ENCODE measurements at places on chromosomes 2 and 18.

DNA sequence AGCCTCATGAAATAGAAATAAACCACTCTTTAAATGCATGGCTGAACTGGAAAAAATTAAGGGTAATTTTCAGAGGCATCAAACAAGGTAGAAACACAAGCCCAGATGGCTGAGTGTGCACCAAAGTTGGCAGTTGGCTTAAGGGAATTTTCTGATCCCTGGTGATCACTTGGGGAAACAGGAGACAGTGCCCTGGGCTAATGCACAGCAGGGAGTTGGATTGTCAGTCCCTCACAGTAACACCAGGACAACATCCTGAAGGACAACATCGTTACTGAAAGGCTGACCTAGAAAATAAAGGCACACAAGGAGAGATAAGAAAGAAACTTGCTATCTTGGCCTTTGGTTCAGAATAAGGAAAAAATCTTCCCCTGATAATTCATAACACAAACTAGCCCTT lies 417.0 kb downstream of the SLC4A3 start:
- no peak for DNase-seq

- DNase-seq, result no peak
Measured at GRCh38 chr2:26692279-26692896, at the start of gene KCNK3. TSS of gene KCNK3 (plus strand) at chr2:26692722. CDS start at chr2:26692876, 154 bp downstream.

- no peak for DNase-seq
Measured at GRCh38 chr2:240797500-240797895, 22.5 kb downstream of the KIF1A start.

DNA sequence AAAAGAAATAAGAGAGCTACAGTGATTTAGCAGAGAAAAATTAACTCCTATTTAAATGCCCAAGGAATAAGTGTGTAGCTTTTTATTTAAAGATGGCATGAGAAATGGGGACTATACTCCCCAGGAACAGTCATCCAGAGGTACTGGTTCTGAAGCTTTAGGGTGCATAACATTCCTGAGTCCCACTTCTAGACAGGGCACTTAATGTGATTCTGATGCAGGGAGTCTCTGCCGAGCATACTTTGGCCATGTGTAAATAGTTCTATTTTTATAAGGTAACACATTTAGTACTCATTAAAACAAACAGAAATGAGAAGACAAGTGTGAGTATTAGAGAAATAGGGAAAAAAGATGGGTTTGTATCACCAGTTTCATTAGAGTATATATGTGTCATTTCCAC lies 154.7 kb upstream of the WDSUB1 start:
- no peak for DNase-seq

- DNase-seq, result no peak
Measured at GRCh38 chr2:59920307-59920706, 633.1 kb downstream of the BCL11A start.

GRCh38 chr2:224407241-224407701 lies 5.4 kb upstream of the FAM124B start:
- no peak for DNase-seq

- no peak for DNase-seq
Measured at GRCh38 chr2:60523963-60524362, 29.5 kb downstream of the BCL11A start.

DNA sequence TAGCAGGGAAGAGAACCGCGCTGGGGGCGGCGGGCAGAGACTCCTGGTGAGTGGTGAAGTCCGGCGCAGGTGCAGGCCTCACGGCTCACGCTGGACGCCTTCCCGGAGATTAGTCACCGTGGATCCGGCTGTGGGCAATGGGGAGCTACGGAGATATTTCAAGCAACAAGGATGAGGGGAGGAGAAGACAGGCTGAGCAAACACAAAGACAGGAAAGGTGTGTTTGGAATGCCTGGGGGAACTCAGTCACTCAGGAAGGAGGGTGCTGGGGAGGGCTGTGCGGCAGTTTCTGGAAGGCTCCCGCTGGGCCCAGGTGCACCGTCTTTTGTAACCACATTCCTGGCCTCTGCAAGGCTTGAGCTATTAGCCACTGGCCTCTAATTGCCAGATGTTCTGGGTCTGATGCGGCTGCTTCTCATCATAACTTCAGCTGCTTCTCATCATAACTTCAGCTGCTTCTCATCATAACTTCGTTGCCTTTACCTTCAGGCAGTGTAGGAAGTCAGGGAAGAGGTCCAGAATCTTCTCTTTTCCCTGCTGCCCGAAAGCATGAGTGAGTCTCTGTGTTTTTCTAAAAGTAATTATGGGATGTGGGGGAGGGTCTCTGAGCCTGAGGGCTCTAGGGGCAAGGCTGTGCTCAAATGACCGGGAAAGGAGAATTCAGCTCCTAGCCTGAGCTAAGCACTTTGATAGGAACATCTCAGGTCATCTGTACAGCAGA lies 118.9 kb downstream of the PXDN start:
- DNase-seq, result no peak

GRCh38 chr2:224263571-224264043 lies 138.3 kb downstream of the FAM124B start:
- no peak for DNase-seq

DNA sequence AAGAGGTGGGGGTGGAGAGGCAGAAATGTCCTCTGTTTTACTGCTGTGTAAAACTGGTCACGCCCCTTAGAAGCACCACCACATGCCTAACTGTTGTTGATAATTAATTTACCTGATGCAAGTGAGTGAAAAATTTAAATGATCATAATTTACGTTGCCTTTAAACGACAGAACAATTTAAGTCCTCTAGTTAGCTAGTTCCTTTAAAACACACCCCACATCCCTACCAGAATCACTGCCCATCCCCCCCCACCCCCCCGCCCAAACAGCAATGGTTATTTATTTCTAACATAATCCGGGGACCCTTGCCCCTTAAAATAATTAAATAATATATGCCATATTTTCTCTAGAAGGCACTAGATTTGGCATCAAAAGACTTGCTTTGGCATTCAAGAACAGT lies 633 bp upstream of the PPIG start:
- DNase-seq, result no peak

GRCh38 chr2:238027591-238028415 lies 33.0 kb upstream of the SCLY start:
- DNase-seq, result no peak

DNA sequence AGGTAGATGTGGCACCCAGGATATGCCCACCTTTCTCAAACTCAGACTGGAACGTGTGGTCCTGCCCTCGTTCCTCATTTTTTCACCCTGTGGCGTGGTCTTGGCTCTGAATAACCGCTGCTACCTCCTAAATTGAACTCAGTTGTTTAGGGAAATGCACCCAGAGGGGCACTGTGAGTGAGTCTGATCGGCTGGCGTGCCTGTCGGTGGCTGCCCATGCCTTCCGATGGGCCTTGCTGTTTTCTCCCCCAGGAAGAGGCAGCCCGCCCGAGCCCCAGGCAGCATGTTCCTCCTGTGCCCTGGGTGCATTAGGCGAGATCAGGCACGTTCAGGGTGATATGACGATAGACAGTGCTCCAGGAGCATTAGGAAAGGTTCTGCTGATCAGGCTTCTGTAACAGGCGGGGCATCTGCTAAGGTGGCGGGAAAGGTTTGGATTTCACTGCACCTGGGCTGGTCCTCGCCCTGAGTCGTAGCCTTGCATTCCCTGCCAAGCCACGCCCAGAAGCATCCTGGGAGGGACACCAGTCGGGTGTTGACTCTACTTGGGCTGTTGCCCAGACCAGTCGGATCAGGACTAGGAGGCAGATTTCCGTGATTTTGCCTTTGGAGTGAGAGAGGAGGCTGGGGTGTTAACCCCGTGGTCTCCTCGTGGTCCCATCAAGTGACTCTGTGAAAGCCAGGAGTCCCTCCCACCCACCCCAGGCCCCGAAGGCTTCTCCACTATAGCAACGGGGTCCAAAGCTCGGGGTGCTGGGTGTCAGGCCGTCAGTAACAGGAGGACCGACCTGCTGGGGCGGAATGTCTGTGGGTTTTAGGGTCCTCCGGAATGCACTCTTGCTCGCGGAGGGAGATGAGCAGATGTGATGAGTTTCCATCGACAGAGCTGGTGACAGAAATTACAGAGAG lies 75.1 kb downstream of the SH3BP4 start:
- DNase-seq, result no peak

GRCh38 chr2:131039535-131039907 lies 53.7 kb downstream of the FAM168B start:
- no peak for DNase-seq

DNA sequence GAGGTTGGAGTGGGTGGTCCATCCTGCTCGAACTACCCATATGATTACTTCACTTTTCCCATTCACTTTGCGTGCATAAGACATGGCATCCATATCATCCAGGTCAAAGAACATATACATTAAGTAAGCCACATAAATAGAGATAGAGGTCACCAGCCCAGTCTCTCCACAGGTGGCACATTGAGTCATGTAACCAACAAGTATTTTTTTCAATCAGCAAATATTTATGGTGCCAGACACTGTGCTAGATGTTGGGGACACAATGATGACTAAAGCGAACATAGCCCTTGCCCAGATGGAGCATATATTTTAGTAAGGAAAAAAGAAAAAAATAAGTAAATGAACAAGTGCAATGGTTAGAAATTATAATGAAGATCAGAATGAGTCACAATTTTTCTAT lies 83.6 kb upstream of the LCLAT1 start:
- no peak for DNase-seq

Data from AML-193 (cell line).